Skeletal muscle tissue (tissue), 5 donors: ENCODE measurements at places on chromosomes 3 and 15. TPM values are rescaled to one million over a fixed set of nuclear protein-coding genes. Genes with fewer than 3 reads are reported as not detected.

ACP3 gene
- total RNA-seq = 0.52 TPM

CELF6 gene
- total RNA-seq = 1.0 TPM

GABRB3 gene
- 0.52 TPM for total RNA-seq

RNF7 gene
- 26.1 TPM for total RNA-seq

EAF2 gene
- 12.5 TPM for total RNA-seq

CERS3 gene
- 0.52 TPM for total RNA-seq

PLSCR2 gene
- not detected for total RNA-seq

CXCR6 gene
- not detected for total RNA-seq

CASR gene
- not detected for total RNA-seq

ZNF80 gene
- total RNA-seq = not detected

DAZL gene
- not detected for total RNA-seq

GADL1 gene
- total RNA-seq = 25.1 TPM
